CD4-positive, alpha-beta T cell treated with Interleukin-2 at 100 ng/mL for 4 hours (primary cell): ENCODE measurements at places on chromosomes 3 and 15.

- no peak for DNase-seq
Measured at GRCh38 chr3:105868431-105868741, 426 bp downstream of the CBLB start.

DNA sequence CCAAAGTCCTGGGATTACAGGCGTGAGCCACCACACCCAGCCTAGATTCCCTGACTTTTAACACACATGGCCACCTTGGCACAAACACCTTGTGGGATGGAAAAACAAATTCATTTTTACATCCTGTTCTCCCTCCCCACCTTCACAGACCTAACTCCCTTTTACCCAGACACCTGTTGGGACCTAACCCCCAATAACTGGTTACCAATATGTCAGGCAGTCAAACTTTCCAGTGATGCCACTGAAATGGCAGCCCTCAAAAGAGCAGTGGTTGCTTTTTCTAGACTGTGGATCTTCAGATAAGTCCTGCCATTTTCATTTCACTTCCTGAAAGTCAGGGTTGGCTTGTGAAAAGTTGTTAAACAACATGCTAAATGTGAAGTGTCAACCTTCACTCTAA, 34.9 kb downstream of the SIN3A start:
- DNase-seq, result no peak

DNA sequence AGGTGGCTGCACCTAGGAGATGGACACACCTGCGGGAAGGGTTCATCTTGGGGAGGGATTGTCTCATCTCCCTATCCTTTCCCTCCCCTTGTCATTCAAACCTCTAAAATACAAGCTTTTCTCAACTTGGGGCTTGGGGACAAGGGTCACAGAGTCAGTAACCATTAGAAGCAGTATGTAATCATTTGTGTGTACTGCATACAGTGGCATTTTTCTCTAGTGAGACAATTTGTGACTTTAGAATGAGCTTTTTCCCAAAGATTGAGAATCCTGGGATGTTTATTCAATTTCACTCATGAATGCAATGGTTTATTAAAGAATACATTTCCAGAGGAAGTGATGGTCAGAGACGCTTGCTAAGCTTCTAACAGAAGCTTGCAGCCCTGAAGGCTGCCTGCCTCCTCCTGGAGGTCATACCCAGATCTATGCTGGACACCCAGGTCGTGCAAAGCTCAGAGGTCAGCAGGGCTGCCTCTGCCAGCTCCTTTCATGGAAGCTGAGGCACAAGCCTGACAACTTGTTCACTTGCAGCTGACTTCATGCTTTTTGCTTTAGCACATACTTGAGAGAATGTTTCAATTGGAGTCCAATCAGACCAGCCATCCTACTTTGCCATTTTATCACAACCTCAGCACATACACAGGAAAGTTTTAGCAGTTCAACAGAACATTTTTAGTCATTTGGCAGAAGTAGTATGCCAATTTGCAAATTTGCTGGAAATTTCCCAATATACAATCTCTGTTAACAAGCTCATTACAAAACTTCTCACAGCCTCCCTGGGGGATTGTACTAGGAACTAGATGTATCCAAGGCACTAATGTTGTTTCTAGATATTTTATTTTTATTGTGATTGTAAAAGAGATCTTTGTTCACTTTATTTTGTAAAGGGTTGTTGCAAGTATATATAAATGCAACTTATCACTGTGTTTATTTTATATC, 25.6 kb upstream of the ALDH1L1 start:
- no peak for DNase-seq

DNA sequence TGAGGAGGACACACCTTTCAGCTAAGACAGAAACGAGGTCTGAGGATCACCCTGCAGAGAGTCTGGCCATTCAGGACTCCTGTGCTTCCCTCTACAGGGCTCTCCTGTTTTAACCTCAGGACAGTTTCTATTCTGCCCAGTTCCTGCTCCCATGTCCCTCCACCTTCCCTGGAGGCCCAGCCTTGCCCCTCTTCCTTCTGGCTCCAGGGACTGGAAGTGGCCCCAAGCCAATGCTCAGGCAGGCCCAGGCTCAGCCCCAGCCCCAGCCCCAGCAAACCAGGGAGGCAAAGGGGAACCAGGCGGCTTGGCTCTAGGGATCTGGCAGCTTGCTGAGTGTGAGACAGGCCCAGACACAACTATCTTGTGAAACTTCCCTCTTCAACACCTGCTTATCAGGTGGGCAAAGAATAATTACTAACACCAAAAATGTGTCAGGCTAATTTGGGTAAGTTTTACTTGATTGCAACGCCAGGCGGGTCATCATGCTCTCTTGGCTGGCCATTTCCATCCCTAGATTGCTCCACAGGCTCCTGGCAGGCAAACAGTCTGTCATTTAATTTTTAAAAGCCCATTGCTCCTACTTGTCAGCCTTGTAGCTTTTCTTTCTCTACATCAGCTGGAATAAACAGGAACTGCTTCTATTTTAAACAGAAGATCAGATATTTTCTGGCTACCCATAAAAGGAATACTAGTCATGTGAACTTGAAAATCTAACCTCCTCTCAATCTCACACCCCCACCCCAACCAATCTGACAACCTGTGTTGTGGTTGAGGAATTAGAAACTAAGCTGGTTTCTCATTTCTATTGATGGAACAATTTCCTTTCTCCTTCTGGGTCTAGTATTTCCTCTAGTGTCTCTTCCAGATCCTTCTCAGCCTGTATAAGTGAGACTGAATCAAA, 33.5 kb downstream of the UPK1B start:
- DNase-seq, result no peak

- DNase-seq, result no peak
Measured at GRCh38 chr15:50236433-50236832, 29.1 kb downstream of the HDC start.

DNA sequence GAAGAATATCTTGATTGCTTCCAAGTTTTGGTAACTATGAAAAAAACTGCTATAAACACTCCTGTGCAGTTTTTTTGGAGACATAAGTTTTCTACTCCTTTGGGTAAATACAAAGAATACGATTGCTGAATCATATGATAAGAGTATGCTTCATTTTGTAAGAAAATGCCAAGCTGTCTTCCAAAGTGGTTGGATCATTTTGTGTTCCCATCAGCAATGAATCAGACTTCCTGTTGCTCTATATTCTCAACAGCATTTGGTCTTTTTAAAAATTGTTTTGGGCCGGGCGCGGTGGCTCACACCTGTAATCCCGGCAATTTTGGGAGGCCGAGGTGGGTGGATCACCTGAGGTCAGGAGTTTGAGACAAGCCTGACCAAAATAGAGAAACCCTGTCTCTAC, 14.5 kb downstream of the BTD start:
- no peak for DNase-seq

- no peak for DNase-seq
Measured at GRCh38 chr3:80556763-80557162, 789.0 kb upstream of the ROBO1 start.

DNA sequence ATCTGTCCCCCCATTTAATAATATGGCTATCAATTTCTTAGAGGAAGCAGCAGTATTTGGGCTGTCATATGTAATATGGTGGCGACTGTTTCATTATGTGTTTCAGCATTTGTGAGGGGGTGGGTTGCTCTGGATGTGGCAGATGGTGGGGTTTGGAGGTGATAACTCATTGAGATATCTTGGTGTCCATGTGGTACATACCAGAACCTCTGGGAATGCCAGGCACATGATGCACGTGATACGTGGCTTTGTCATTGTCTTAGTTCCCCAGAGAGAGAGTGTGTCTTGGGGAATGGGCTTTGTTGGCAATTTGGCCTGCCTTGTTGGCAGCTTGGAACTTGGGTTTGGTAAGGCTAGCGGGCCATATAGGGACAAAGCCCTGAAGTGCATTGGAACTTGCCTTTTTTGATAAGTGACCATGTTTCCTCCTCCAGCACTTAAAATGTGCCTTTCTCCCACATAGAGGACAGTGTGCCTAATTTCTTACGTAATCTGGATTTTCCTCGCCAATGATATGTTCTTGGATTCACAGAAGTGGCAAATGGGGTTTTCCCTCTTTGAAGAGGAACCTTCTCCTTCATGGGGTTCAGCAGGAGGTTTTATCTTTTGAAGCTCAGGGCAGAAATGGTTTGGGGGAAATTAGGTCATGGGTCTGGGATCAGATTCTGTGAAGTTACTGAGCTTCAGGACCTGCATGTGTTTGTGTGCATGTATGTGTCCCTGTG, 79.5 kb downstream of the DNASE1L3 start:
- no peak for DNase-seq
